Esophagus muscularis mucosa (tissue), 4 donors: ENCODE measurements at places on chromosomes 7 and 10.

- no peaks in the 10 kb centered on the region for H3K27me3 ChIP-seq
- H3K27ac ChIP-seq: no peak overlapping the region
- no peak overlapping the region for H3K4me3 ChIP-seq
- no peaks in the 10 kb centered on the region for H3K4me1 ChIP-seq
- no peak for DNase-seq
Observed at GRCh38 chr7:159167139-159167538, 22.5 kb upstream of the VIPR2 start.

DNA sequence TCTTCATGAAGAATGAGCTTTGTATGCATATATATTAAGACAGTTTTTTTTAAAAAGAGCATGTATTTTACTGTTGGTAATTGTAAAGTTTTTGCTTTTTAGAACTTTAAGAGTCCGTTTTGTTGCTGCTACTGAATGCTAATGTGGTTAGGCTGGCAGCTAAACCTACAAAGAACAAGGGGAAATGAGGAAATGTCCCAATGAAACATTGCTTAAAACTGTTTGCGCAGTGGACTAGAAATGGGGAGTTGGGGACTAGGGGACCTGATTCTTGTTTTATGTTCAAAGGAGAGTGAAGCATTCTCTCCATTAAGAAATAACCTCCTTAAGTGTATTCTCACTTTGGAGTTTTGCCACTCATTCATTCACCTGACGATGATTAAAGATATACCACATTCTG lies 5.7 kb downstream of the NRF1 start:
- no peaks in the 10 kb centered on the region for H3K27me3 ChIP-seq
- H3K36me3 ChIP-seq: no peaks in the 10 kb centered on the region
- peaks cover 57% of the 10 kb centered on the region for H3K4me1 ChIP-seq
- no peak overlapping the region for H3K27ac ChIP-seq

DNA sequence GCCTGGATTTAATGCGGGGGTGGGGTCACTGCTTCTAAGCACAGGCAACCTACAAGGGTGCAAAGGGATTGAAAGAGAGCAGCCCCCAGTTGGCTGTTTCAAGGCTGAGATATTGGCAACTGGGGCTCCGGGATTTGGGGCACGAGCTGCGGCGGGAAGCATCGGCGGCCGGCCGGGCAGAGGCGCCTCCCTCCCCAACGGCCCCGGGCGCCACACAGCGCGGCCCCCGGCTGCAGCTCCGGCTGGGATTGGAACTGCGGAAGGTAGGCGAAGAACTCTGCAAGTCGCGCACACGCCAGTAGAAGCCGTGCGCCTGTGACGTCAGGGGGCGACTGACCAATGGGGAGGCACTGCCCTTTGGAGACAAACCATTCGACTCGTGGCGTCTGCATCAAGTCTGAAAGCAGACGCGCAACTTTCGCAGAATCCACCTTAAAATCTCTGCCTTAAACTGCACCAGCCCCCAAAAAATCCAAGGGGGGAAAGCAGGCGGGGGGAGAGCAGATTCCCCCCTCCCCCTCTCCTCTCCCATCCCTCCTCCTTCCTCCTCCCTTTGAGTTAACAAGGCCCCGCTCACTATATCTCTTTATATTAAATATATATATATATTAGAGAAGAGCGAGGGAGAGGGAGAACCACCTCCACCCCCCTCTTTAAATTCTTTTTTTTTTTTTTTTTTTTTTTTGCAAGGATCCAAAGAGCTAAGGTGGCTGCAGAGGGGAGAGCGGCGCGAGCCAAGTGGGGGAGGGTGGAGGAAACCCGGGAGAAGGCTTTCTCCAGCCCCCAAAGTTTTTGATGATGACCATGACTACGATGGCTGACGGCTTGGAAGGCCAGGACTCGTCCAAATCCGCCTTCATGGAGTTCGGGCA lies at the start of gene DLX6:
DLX6 (plus strand) TSS at position 371 of the 872 bp plus-strand sequence; CDS start at position 796, 425 bp downstream.
- DNase-seq: peak; percentile 77
- H3K4me3 ChIP-seq: peak within 1 kb of the TSS; percentile 45
- H3K36me3 ChIP-seq: no peaks in the 10 kb centered on the region
- peaks cover 100% of the 10 kb centered on the region for H3K27me3 ChIP-seq
- peaks cover 34% of the 10 kb centered on the region for H3K4me1 ChIP-seq

DNA sequence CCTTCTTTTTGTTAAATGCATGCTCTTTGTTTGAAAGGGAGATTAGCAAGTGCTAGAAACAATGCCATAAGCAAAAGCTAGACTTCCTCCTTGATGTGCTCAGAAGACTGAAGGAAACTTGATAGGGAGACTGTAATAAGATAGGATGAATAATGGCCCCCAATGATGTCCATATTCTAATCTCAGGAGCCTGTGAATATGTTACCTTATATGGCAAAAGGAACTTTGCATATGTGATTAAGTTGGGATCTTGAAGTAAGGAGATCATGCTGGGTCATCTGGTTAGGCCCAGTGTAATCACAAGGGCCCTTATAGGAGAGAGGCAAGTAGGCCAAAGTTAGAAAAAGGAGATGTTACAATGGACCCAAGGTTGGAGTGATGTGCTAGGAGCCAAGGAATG lies 13.6 kb upstream of the LIPM start:
- H3K27ac ChIP-seq: no peak overlapping the region
- no peak overlapping the region for H3K4me3 ChIP-seq
- H3K27me3 ChIP-seq: no peaks in the 10 kb centered on the region

DNA sequence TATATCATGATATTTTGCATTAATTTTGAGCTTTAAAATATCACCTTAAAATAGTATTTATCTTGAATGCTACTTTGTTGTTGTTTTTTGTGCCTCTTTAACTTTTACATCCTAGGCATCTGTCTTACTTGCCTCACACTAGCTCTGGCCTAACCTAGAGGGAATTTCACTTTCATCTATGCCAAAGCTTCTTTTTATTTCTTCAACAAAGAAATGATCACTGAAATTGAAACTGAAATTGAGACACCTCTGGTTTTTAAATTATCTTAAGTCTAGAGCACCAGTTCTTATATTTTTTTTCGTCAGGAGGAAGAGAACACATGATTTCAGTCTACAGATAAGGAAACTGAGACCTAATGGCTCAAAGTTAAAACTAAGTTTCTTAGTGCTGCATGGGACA lies 3.5 kb upstream of the SCIN start:
- no peak overlapping the region for H3K27ac ChIP-seq
- no peak for DNase-seq
- no peaks in the 10 kb centered on the region for H3K36me3 ChIP-seq
- H3K4me3 ChIP-seq: no peak overlapping the region

DNA sequence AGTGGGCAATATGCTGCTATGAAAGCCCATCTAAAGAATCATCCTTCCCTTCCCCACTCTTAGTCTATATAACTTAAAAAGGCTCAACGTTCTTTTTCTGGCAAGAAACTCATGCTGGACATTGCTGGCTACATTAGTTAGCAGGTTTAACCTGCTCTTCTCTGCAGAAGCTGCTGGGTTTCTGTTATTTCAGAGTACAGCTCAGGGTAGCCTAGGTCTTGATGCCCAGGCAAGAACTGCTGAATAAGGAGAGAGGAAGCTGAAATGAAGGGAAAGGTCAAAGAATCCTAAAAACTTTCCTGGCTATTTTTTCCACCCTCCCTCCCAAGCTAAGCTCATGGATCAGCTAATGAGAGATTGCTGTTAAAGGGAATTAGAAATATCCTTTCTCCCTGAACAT lies 79.4 kb downstream of the ANKIB1 start:
- DNase-seq: no peak
- no peak overlapping the region for H3K27ac ChIP-seq
- H3K4me3 ChIP-seq: no peak overlapping the region
- peaks cover 16% of the 10 kb centered on the region for H3K36me3 ChIP-seq

- H3K36me3 ChIP-seq: no peaks in the 10 kb centered on the region
- no peak overlapping the region for H3K4me3 ChIP-seq
- no peak overlapping the region for H3K27ac ChIP-seq
Observed at GRCh38 chr10:18735711-18736110, 76.5 kb downstream of the ARL5B start.

DNA sequence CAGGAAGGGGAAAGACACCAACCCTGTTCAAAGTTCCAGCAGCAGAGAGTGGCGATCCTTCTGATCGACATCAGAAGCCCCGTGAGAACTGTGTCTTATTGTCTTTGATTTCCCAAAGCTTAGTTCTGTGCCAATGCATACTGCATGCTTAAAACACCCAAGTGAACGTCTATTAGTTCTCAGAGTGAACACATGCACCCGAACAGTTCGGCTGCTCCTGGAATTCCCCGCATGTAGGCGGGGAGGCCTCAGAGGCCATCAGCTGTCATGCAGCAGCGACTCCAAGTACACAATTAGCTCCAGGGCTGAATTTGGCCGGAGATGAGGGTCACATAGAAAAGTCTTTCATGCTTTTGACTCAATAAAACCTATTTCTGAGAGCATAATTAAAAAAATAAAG lies 276.9 kb downstream of the ZMYND11 start:
- H3K36me3 ChIP-seq: peaks cover 43% of the 10 kb centered on the region
- no peaks in the 10 kb centered on the region for H3K4me1 ChIP-seq
- H3K27me3 ChIP-seq: no peaks in the 10 kb centered on the region
- no peak overlapping the region for H3K4me3 ChIP-seq

DNA sequence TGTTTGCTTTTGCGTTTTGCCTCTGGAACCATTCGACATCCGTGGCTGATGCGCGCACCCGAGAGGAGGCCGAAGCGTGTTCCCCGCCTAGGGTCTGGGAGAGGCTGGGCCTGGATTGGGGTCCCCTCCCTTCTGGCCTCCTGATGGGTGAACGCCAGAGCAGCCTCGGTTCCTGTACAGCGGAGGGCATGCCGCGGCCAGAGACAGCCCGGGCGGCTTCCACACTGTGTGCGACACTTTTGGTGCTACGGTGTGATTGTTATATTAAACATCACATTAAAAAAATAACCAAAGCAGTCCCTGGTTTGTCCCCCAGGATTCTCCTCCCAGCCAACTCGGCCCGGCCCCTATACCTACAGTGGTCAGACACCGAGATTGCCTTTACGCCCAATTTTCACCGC lies 3.7 kb upstream of the HOXA7 start:
- H3K4me3 ChIP-seq: peak overlapping the region; percentile 56
- H3K36me3 ChIP-seq: no peaks in the 10 kb centered on the region
- peaks cover 56% of the 10 kb centered on the region for H3K4me1 ChIP-seq
- H3K27me3 ChIP-seq: peaks cover 85% of the 10 kb centered on the region
- DNase-seq: no peak
- no peak overlapping the region for H3K27ac ChIP-seq

- no peak overlapping the region for H3K4me3 ChIP-seq
- peak; percentile 42 for DNase-seq
- peaks cover 11% of the 10 kb centered on the region for H3K4me1 ChIP-seq
- H3K27me3 ChIP-seq: no peaks in the 10 kb centered on the region
- no peak overlapping the region for H3K27ac ChIP-seq
- H3K36me3 ChIP-seq: no peaks in the 10 kb centered on the region
Observed at GRCh38 chr10:44193166-44193565, 191.7 kb downstream of the CXCL12 start.

DNA sequence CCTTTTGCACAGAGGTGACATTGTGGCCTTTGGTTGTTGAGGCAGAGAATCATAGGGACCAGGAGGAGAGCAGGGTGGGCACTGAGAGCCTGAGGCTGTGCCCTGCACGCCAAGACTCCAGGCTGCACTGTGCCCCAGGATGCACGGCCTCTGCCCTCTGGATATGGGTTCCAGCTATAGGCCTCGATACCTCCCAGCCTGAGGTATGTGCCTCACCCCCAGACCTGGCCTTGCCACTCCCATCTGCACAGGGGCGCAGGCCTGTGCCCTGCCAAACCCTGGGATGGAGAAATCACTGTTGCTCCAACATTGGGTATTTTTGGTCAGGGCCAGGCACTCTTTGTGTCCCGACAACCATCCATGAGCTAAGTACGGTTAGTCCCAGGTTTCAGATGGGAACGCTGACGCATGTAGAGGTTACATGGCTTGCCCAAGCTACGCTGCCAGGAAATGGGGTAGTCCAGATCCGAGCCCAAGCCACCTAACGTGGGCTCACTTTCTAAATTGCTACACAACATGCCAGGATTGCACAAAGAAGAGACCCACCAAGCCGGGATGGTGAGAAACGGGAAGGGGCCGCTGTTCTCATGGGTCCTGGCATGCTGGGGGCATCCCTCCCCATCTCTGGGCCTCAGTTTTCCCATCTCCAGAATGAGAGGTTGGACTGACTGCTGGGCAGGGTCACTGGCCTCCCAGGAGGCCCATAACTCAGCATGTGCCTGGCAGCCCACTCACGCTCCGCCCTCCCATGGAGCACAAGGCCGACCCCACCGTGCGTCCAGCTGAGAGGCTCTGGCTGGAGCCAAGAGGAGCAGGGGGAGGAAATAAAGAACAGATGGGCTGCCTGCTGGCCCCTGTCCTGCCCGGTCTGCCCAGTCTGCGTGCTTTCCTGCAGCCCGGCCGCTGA lies 44.2 kb downstream of the ZCCHC24 start:
- no peak for DNase-seq
- no peak overlapping the region for H3K27ac ChIP-seq
- H3K4me3 ChIP-seq: no peak overlapping the region
- no peaks in the 10 kb centered on the region for H3K4me1 ChIP-seq
- H3K36me3 ChIP-seq: peaks cover 8% of the 10 kb centered on the region

DNA sequence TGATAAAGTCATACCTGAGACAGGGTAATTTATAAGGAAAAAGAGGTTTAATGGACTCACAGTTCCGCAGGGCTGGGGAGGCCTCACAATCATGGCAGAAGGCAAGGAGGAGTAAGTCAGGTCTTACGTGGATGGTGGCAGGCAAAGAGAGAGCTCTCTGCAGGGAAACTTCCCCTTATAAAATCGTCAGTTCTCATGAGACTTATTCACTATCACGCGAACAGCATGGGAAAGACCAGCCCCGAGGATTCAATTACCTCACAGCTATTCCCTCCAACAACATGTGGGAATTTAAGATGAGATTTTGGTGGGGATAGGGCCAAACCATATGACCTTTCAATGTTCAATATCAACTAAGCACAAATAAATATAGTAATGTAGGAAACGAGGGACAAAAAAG lies 559.4 kb upstream of the KCND2 start:
- H3K27me3 ChIP-seq: no peaks in the 10 kb centered on the region
- DNase-seq: no peak
- H3K4me3 ChIP-seq: no peak overlapping the region
- H3K4me1 ChIP-seq: no peaks in the 10 kb centered on the region
- no peak overlapping the region for H3K27ac ChIP-seq

- no peaks in the 10 kb centered on the region for H3K4me1 ChIP-seq
- H3K27me3 ChIP-seq: no peaks in the 10 kb centered on the region
- no peak overlapping the region for H3K27ac ChIP-seq
- peaks cover 23% of the 10 kb centered on the region for H3K36me3 ChIP-seq
- DNase-seq: no peak
Observed at GRCh38 chr10:132155723-132156381, 30.9 kb upstream of the DPYSL4 start.

DNA sequence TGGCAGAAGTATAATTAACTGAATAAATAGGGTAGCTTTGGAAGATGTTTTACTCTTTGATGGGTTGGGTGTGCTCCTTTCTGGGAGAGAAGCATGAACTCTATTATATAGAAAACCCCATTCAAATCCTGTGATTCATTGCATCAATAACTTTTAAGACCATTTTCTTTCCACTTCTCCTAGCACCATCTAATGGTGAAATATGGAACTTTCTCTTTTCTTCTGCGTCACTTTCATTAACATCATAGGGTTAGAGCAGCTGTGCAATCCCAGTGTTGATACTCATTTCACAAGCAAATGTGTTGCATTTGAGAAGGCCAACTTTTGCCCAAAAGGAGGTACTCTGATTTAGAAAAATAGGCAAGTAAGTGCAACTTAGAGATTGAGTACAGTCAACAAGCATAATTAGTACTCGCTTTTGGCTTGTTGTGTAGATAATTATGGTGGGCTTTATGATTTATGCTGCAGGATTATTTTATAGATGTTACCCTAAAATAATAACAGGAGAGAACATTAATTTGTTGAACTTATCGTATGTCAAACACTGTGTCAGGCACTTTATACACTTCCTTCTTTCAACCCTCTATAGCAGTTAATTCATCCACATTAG lies 92.9 kb downstream of the CPED1 start:
- DNase-seq: no peak
- peak overlapping the region; percentile 54 for H3K27ac ChIP-seq
- no peaks in the 10 kb centered on the region for H3K36me3 ChIP-seq
- no peaks in the 10 kb centered on the region for H3K27me3 ChIP-seq
- peaks cover 48% of the 10 kb centered on the region for H3K4me1 ChIP-seq
